ENCODE measurements at places on chromosomes 7 and 10.

GRCh38 chr7:40306596-40306995 lies 171.8 kb downstream of the SUGCT start:
- DNase-seq = no peak

- DNase-seq = no peak
Observed at GRCh38 chr7:79949778-79950177, 184.9 kb upstream of the GNAI1 start.

GRCh38 chr7:94087664-94088352 lies 83.7 kb upstream of the BET1 start:
- DNase-seq = no peak

DNA sequence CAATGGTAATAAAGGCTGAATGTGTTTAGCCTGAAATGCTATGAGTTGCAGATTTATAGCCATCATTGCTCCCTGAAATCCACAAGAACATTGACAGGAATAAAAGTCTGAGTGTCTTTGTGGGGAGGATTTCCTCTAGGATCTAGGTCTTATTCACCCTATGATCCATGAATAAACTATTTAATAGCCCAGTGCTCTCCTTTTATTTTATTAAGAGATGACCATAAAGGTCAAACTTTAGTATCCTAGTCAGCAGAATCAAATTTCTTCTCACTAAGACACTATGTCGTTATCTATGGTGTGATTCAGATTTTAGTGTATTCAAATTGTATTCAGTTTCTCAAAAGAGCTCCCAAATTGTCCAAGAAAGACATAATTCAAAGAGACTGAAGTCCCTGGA lies 67.8 kb upstream of the AKR1E2 start:
- no peak for DNase-seq

DNA sequence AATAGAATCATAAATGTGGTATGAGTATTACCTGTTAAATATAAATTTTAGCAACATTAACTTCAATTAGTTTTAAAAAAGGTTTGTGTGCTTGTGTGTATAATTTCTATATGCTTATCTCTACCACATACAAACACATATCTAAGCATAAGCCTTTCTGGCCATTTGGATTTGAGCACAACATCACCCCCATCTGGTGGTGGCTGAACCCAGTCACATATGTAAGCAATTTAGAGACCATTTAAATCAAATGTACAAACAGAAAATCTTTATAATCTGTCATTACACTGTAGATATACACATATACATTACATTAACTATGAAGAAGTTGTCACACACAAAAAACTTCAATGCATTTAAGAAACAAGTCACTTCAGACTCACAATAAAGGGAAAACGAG lies 31.7 kb downstream of the GPR22 start:
- no peak for DNase-seq

- no peak for DNase-seq
Observed at GRCh38 chr7:141941075-141941474, 5.7 kb downstream of the CLEC5A start.

DNA sequence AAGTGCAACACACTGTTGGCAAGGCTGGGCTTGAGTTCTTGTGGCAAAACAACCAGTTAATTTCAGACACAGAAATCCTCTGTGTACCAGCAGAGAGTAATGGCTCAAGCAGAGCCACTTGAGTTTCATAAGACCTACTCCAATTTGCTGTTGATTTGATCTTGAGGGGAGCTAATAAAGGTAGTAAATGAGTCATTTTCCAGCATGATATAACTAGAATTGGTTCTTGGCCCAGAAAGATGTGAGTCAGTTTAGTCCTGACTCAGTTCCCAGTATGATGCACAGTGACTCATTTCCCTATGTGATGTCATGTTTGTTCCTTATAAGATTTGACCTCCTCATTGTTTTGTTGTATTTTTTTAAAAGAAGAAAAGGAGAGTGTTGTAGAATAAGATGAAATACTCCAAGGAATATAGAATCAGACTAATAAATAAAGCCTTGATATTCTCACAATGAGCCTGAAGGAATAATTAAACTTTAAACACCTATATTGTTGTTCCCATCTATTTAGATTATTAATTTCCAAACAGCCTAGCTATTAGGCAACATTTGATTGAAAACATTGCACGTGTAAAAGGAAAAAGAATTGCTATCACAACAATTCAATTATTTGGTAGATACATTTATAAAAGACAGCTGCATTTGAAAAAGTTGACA lies 186.2 kb downstream of the REEP3 start:
- no peak for DNase-seq

DNA sequence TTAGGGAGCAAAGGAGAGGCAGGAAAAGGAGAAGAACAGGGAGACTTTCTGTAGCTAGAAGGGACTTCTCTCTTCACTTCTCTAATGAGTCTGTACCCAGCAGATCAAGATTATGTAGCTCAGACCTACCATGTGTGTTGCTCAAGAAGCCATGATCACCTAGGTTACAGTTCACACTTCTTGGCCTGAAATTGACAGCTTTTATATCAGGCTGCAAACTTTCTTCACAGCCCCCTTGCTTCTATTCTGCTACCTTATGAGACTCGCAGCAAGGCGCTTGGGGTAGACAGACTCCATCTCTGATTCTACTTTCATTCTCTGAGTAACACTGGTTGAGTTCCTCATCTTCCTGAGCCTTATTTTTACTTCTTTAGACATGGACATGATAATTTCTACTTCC lies 19.6 kb upstream of the GIMAP2 start:
- DNase-seq = no peak

GRCh38 chr7:38669965-38670520 lies 38.9 kb upstream of the AMPH start:
- no peak for DNase-seq

DNA sequence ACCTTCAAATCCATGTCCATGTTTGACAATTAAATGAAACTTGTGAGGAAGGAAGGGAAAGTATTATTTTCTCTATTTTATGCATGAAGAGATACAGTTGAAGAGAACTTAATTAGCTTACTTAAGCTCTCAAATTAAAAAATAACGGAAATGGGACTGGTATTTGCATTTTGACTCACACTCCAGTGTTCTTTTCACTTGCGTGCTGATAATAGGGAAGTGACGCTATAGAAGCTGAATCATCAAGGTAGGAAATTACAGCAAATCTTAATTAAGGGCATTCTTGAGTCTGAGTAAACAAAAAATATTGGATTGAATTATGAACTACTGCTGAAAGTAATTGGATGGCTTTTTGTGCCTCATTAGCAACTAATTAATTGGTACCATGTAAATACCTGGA lies 44.0 kb upstream of the NPVF start:
- no peak for DNase-seq

DNA sequence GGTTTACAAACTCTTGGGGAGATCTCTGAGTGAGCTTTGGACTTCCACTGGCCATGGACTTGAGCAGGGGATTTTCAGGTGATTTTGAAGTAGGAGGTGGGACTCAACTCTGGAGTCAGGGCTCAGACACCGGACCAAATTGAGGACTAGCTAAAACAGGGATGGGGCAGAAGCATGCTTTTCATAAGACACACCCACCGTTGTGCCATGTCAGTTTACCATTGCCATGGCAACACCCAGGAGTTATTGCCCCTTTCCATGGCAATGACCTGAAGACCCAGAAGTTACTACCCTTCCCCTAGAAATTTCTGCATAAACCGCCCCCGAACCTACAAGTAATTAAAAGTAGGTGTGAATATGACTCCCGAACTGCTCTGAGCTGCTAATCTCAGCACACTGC lies 320.7 kb downstream of the GRID1 start:
- DNase-seq = no peak

- DNase-seq = no peak
Observed at GRCh38 chr10:131961047-131961776, 20.5 kb downstream of the BNIP3 start.

DNA sequence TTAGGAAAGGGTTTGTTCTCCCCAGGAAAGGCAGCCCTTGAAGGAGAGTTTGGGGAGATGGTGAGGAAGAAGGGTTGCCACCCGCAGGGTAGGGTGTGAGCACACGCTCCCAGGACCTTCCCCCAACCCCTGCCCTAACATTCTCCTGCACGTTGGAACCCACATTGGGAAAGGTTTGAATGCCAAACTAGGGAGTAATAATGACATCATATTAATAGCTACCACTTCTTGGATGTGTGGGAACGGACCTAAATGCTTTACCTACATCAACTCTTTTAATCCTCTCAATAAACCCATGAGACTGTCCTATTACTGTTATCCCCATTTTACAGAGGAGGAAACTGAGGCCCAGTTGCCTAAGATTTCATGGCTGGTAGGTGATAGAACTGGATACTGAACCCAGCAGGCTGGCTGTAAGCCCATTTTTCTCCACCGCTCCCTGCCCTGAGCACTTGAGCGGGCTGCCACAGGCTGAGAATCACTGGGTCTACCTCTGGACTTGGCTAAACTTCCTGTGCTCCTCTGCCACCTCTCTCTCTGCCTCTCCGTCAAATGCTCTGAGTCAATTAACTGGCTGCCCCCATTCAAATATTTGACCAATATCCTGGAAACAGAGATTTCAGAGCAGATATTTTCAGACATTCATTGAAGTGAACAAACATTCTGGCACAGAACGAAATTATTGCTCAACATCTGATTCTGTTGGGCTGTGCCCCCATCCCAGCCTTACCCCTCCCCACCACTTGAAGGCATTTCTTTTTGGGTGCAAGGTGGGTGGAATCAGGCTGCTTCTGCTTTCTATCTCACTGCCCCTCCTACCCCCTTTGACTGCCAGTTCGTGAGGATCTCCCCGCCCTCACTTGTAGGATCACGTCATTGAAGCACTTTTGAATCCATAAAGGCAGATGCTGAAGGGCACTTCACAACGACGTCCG lies 129.7 kb downstream of the C10orf105 start:
- DNase-seq = no peak

DNA sequence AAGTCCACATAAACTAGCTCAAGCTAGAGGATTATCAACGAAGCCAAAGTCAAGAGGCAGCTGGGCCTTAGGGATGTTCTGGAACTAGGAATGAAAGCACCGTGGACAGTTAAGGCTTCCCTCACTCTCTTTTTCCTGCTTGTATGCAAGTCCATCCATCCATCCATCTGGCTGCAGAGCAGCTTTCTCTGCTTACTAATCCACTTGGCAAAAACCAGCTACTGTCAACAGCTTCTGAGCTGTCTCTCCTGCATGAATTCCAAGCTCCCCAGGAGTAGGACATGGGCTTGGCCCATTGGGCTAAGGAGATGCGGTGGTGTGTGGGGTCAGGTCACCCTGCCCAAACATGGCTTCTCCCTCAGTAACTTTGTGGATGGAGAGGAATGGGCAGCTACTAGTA lies 66.2 kb downstream of the NAMPT start:
- DNase-seq = no peak

- DNase-seq = no peak
Observed at GRCh38 chr7:131094685-131095084, 233.0 kb upstream of the MKLN1 start.

GRCh38 chr10:68333440-68334431 lies 1.0 kb upstream of the PBLD start:
- DNase-seq = no peak

- no peak for DNase-seq
Observed at GRCh38 chr10:99975106-99975829, 34.5 kb downstream of the DNMBP start.

- no peak for DNase-seq
Observed at GRCh38 chr7:75652788-75653187, 86.0 kb downstream of the HIP1 start.

- no peak for DNase-seq
Observed at GRCh38 chr7:99623702-99624447, 7.1 kb downstream of the ZSCAN25 start.
